Stimulated activated CD8-positive, alpha-beta memory T cell treated with anti-CD3 and anti-CD28 coated beads, Interleukin-4, amount 100 ng/mL, for 1 hour (primary cell): ENCODE measurements at places on chromosomes 13 and 19.

DNA sequence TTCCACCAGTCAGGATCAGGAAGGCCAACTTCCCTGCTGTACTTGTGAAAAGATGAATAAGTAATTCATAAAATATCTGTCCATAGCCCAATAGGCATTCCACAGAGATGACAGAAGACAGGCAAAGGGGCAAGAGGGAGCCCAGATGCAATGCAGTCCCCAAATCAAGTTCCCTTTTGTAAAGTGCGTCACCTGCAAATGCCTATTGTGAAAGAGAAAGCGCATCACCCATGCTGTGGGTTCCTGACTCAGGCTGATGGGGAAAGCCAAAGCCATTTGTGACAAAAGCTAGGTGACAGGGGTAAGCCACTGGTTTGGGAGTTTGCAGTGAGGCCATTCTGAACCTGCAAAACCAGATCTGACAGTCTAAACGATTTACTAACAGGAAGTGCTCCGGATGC lies 157.5 kb upstream of the ZNF536 start:
- no peak for DNase-seq

GRCh38 chr13:21243045-21243897 lies 66.8 kb downstream of the MRPL57 start:
- no peak for DNase-seq

- DNase-seq = no peak
Measured at GRCh38 chr13:57682128-57682716, 50.7 kb downstream of the PCDH17 start.

DNA sequence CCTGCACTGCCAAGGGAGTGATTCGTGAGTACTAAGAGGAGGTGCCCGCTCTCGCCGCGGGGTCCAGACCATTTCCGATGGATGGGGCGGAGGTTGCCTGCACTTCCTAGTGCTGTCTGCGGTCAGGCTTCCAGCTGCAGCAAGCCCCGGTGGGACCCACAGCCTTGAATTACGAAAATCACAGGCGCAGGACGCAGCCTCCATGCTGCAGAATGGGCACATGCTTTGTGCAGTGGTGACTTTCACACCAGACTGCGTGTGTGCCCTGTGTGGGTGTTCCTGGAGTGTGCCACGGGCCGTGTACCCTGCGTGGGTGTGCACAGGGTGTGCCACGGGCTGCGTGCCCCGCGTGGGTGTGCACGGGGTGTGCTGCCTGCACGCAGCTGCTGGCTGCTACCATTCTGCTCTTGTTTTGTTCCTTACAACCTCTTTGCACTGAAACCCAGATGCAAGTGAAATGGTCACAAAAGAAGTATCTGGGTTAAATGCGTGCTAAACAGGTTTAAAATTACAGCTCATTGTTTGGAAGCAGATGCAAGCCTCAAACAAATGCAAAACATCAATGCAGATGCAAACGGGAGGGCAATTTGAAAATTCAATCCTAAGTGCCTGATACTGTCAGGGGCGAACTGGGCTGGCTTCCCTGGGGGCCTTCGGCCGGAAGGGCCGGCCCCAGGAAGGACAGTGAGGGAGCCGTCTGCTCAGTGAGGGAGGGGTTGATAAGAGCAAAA lies 221.2 kb upstream of the SOX1 start:
- no peak for DNase-seq

- DNase-seq = no peak
Measured at GRCh38 chr13:113963376-113963775, 10.5 kb downstream of the C13orf46 start.

- DNase-seq = no peak
Measured at GRCh38 chr19:51600940-51601580, 29.1 kb downstream of the SIGLEC5 start.

GRCh38 chr19:54574527-54575056 lies 1.0 kb downstream of the LILRA2 start:
- no peak for DNase-seq

DNA sequence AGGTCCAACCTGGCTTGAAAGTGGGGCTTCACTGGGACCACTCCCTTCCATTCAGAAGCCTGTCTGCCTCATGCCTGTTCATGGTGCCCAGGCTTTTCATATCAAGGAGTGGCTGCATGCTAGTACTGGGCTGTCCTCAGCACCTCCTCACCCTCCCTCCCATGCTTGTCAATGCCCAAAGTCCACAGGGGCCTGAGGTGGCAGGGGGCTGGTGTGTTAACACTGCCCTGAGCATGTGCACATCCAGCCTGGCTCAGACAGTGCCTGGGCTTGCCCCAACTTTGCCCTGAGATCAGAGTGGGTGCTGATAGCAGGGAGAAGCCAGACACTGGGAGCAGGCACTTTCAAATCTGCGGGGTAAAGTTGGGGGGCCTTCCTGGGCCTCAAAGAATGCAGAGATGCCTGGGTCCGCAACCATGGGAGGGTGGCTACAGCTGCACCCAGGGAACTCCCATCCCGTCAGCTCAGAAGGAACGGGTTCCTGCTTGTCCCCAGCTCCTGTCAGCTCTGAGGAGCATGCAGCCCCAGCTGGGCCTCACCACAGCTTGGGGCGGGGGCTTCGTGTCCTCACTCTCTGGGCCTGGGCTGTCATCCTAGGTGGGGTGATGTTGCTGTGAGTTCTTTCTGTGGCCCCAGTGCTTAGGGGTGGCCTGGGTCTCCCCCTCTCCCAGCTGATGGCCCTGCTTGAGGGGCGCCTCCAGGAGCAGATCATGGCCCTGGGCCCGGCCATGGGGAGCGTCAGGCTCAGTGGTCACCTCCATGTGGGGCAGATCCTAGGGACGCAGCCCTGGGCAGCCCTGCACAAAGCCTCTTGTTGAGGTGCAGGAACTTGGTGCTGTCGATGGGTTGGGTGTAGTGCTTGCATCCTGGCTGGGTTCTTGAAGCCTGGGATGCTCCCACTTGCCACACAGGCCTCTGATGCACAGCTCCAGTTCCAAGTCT lies 830.6 kb upstream of the SLITRK5 start:
- no peak for DNase-seq
